Left ventricle myocardium inferior (tissue), 1 donor: ENCODE measurements at places on chromosomes 2 and 18. TPM values are rescaled to one million over a fixed set of nuclear protein-coding genes. Genes with fewer than 3 reads are reported as not detected.

GRCh38 chr2:227891673-227892072 is 20.2 kb downstream of the DAW1 start:
- no peak overlapping the region for H3K4me3 ChIP-seq
- H3K4me1 ChIP-seq: no peaks in the 10 kb centered on the region
- DNase-seq: no peak
- H3K27me3 ChIP-seq: no peaks in the 10 kb centered on the region
- H3K27ac ChIP-seq: no peak overlapping the region
- H3K36me3 ChIP-seq: no peaks in the 10 kb centered on the region

- peaks cover 57% of the 10 kb centered on the region for H3K4me1 ChIP-seq
- H3K4me3 ChIP-seq: no peak overlapping the region
- H3K27me3 ChIP-seq: peaks cover 7% of the 10 kb centered on the region
- H3K27ac ChIP-seq: peak overlapping the region; percentile 76
- DNase-seq: no peak
Observed at GRCh38 chr2:202017940-202018339, 15.7 kb upstream of the FZD7 start.

- peak overlapping the region; percentile 86 for H3K27ac ChIP-seq
- H3K36me3 ChIP-seq: peaks cover 14% of the 10 kb centered on the region
- peak overlapping the region; percentile 76 for H3K4me3 ChIP-seq
- DNase-seq: no peak
Observed at GRCh38 chr2:9842487-9843228, 616 bp upstream of the TAF1B start.

- no peak for DNase-seq
- H3K4me3 ChIP-seq: no peak overlapping the region
- H3K27ac ChIP-seq: no peak overlapping the region
- H3K4me1 ChIP-seq: no peaks in the 10 kb centered on the region
Observed at GRCh38 chr2:201507725-201508124, 56.2 kb downstream of the STRADB start.

DNA sequence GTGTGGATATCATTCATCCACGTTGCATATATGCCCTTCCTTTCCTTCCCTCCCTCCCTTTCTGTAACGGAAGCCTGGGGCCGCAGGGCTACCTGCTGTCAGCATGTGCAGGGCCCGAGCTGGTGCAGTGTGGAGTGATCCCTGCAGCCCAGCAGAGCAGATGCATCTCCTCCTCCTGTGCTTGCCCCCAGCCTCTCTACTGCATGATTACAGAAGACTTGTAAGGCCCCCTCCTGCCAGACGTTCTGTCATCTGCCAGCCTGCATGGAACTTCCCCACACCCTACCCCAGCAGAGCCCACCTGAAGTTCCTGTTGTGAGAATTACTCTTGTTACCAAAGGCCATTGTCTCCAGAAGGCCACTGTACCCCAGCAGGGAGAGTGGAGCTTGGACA is 67.5 kb upstream of the FOSL2 start:
- no peak for DNase-seq
- no peaks in the 10 kb centered on the region for H3K27me3 ChIP-seq
- H3K36me3 ChIP-seq: peaks cover 2% of the 10 kb centered on the region
- H3K27ac ChIP-seq: no peak overlapping the region
- peaks cover 20% of the 10 kb centered on the region for H3K4me1 ChIP-seq

DNA sequence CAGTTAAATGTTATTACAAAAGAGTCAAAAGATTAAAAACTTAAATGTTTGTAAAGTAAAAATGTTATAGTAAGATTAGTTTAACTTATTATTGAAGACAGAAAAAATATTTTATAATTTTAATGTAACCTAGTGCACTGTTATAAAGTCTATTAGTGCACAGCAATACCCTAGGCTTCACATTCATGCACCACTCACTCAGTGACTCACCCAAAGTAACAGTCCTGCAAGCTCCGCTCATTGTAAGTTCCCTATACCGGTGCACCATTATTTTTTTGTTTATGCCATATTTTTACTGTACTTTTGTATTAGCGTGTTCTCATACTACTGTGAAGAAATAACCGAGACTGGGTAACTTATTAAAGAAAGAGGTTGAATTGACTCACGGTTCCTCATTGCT is 759.7 kb upstream of the CDH7 start:
- H3K27ac ChIP-seq: peak overlapping the region; percentile 79
- H3K4me1 ChIP-seq: peaks cover 46% of the 10 kb centered on the region
- no peaks in the 10 kb centered on the region for H3K36me3 ChIP-seq
- H3K27me3 ChIP-seq: no peaks in the 10 kb centered on the region
- peak overlapping the region; percentile 63 for H3K4me3 ChIP-seq

DNA sequence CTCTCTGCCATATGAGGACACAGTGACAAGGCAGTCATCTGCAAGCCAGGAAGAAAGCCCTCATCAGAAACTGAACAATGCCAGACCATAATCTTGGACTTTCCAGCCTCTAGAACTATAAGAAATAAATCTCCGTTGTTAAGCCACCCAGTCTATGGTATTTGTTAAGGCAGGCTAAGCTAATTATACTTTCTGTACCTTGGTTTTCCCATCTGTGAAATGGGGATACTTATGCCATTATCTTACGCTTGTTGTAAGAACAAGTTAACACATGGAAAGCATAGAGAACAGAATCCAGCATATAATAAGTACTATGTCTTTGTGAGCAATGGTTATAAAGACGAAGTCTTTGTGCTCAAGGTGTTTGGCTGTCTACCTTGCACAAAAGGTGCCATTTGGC is 8.3 kb upstream of the ADD2 start:
- H3K36me3 ChIP-seq: no peaks in the 10 kb centered on the region
- no peak overlapping the region for H3K27ac ChIP-seq
- DNase-seq: no peak
- no peak overlapping the region for H3K4me3 ChIP-seq

DNA sequence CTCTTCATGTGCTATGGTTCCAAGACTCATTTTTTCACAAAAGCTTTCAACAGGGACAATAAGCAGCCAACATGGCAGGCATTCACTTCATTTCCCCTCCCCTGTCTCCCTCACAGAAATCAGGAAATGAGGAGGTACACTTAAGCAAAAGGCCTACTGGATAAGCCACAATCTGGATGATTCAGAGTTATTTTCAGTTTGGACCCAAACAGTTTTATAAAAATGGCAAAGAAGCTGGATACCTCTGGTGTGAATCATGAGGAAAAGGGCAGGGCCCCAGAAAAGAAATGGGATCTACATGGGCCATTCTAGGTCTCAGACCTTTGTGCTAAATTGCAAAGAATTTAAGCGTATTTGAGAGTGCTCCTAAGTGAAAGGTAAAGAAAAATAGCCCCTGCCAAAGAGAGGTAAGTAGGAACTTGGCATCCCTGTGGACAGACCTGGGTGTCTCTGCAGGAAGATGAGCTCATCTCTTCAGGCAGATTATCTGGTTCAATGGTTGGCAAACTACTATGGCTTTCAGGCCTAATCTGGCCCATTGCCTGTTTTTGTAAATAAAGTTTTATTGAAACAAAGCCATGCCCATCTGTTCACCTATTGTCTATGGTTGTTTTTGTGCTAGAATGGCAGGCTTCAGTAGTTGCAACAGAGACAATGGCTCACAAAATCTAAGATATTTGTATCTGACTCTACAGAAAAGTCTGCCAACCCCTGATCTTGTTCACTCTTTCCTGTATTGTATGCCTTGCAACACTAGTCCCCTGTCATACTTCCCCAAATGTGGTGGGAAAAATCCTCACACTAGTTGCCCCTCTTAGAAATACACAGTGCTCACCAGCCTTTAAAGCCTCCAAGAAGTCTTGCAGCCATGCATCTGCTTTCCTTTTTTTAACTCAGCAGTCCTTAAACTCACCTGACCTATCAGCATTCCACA is 315.0 kb downstream of the ALK start:
- no peaks in the 10 kb centered on the region for H3K4me1 ChIP-seq
- DNase-seq: no peak
- H3K4me3 ChIP-seq: no peak overlapping the region
- no peak overlapping the region for H3K27ac ChIP-seq
- H3K27me3 ChIP-seq: peaks cover 26% of the 10 kb centered on the region

DNA sequence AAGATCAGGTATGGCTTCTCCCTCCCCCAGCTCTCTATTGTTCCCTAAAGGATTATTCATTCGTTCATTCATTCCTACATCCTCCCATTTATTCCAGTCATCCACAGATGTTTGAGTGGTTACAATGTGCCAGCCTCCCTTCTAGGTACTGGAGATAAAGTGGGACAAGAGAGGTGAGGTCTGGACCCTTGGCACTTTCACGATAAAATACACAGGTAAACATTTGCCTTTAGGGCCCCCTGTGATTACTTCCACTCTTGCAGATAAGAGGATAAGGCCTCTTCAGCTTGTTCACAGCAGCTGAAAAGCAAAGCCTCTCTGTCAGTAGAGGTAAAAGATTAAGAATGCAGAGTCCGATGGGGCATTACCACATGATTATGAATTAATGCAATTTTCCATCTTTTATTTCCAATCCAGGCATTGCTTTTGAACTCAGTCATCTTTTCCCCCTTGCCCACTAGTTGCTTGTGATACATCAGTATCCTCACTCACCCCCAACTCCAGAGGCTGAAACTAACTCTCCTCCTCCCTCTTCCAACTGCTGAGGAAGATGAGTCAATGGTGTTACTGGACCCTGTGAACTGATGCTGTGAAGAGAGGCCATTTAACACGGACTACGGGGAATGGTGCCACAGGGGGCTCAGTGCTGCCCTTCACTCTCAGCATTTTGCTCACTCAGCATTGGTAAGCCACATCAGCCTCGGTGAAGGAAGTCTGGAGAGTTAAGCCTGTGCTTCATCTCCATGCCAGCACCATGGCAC is 1.1 kb upstream of the DPP4 start:
- H3K36me3 ChIP-seq: no peaks in the 10 kb centered on the region
- no peak for DNase-seq
- H3K27me3 ChIP-seq: no peaks in the 10 kb centered on the region
- H3K4me1 ChIP-seq: peaks cover 61% of the 10 kb centered on the region
- peak overlapping the region; percentile 78 for H3K4me3 ChIP-seq
- H3K27ac ChIP-seq: peak overlapping the region; percentile 85

DNA sequence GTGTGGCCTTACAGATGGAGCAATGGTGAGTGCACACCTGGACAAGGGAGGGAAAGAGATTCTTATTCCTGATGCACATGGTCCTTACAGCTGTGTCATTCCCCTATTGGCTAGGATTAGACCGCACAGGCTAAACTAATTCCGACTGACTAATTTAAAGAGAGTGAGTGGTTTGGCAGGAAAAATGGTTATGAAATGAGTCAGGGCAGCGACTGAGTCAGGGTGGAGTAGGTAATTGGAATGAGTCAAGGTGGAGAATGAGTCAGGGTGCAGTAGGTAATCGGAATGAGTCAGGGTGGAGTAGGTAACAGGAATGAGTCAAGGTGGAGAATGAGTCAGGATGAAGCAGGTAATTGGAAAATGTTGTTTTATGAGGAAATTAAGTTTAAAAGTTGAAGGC is 1353.7 kb upstream of the LRRTM1 start:
- H3K36me3 ChIP-seq: no peaks in the 10 kb centered on the region
- no peaks in the 10 kb centered on the region for H3K27me3 ChIP-seq
- DNase-seq: no peak
- no peaks in the 10 kb centered on the region for H3K4me1 ChIP-seq
- H3K4me3 ChIP-seq: no peak overlapping the region

DNA sequence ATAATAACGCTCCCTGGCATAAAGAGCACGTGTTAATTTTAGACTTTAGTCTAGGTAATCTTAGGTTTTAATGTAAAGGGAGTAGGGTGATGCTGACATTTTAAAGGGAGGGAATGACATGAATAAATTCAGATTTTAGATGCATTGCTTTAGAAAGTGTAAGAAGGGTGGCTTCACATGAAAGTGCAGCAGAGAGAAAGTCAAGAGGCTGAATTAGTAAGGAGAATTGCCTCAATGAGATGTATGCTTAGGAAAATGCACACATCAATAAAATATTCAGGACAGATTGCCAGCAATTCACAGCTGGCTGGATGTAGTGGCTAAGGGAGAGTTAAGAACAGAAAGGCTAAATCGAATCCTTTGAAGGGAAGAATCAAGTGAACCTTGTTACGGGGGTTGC is 165.5 kb upstream of the CDH19 start:
- H3K27ac ChIP-seq: no peak overlapping the region
- no peaks in the 10 kb centered on the region for H3K4me1 ChIP-seq
- H3K36me3 ChIP-seq: no peaks in the 10 kb centered on the region

DNA sequence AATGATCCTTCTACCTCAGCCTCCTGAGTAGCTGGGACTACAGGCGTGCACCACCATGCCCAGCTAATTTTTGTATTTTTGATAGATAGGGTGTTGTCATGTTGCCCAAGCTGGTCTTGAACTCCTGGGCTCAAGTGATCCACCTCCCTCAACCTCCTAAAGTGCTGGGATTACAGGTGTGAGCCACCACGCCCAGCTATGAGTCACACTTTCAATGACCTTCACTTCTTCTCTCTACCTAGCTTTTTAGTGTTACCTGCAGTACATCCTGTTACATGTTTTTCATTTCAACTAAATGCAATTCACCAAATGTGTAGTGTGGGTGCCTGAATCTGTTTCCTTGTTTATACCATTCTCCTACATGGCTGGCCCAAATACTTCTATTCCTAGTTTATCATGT is 64.0 kb downstream of the SLC39A10 start:
- no peaks in the 10 kb centered on the region for H3K4me1 ChIP-seq
- no peak overlapping the region for H3K4me3 ChIP-seq

- no peak for DNase-seq
- H3K4me3 ChIP-seq: no peak overlapping the region
- no peaks in the 10 kb centered on the region for H3K27me3 ChIP-seq
- no peak overlapping the region for H3K27ac ChIP-seq
- no peaks in the 10 kb centered on the region for H3K36me3 ChIP-seq
- H3K4me1 ChIP-seq: peaks cover 8% of the 10 kb centered on the region
Observed at GRCh38 chr2:191432121-191432520, 186.9 kb downstream of the MYO1B start.

GRCh38 chr18:62977512-62977911 is 262.2 kb downstream of the PHLPP1 start:
- H3K4me3 ChIP-seq: no peak overlapping the region
- H3K27ac ChIP-seq: no peak overlapping the region
- no peaks in the 10 kb centered on the region for H3K27me3 ChIP-seq
- no peak for DNase-seq
- peaks cover 19% of the 10 kb centered on the region for H3K4me1 ChIP-seq

DNA sequence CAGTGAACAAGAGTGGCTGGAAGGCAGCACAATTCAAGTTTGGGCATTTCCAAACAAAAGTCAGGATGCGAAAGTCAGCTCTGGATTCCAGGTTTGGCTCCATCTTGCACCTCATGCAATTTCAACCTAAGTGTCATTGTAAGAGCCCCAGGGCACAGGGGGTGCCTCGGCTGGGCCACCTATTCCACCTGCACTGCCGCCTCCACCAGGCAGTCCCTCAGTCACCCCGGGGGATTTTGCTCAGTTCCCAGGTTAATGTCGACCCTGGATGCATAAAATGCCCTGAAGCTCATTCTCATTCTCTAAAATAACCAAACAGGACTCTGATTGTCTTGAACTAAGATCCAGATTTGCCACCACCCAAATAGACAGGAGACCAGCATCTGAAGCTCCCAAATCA is 77.6 kb downstream of the EDAR start:
- H3K4me3 ChIP-seq: no peak overlapping the region
- H3K27ac ChIP-seq: no peak overlapping the region
- no peak for DNase-seq

The SLC40A1 gene
- 44.0 TPM for total RNA-seq

The SIX2 gene
- total RNA-seq: 0.91 TPM

The TMEM247 gene
- not detected for total RNA-seq

The ACMSD gene
- not detected for total RNA-seq

The SLC9A2 gene
- total RNA-seq: 0.25 TPM

The CCL20 gene
- total RNA-seq: not detected

The LCT gene
- total RNA-seq: not detected
